ENCODE measurements at places on chromosomes 1 and 21.

GRCh38 chr1:41435570-41436178, 48.8 kb downstream of the EDN2 start:
- DNase-seq = no peak

- DNase-seq = no peak
Observed at GRCh38 chr1:224623310-224623714, 7.2 kb downstream of the CNIH3 start.

- DNase-seq = no peak
Observed at GRCh38 chr1:181595234-181595633, 111.9 kb downstream of the CACNA1E start.

DNA sequence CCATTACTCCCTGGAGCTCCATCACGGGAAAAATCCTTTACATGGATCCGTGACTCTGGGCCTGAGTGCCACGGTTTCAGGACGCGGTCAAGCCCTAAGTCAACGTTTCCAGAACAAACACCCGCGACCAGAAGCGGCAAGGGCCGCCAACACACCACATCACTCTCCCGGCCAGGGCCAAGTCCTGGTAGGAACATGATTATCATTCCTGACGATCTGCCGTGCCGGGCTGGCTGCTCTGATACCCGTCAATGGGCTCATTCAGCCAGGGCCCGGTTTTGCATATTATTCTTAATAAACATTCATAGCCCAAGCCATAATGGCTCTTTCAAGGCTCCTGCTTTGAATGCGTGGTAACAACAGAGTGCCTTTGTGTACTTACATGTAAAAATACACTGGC, 44.6 kb upstream of the SIM2 start:
- no peak for DNase-seq

- no peak for DNase-seq
Observed at GRCh38 chr1:162133566-162133965, 64.1 kb downstream of the NOS1AP start.

- no peak for DNase-seq
Observed at GRCh38 chr1:212792396-212792908, 758 bp downstream of the TATDN3 start.

- no peak for DNase-seq
Observed at GRCh38 chr1:168470901-168471431, 72.8 kb downstream of the XCL2 start.

DNA sequence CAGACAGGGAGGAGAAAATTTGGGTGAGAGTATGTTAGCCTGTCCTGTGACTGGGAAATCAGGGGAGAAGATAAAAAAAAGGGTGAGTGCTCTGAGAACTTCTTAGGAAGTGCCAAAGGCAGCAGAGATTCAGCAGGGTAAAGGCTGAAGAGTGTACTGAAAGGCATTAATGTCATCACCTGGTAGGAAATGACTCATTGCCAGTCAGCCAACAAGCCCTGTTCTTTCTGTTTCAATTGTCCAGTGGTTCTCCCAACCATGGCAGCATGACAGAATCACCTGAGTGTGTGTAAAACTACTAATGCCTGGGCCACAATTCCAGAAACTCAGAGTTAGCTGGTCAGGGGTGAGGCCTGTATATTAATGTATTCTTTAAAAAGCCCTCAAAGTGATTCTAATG, 83.5 kb downstream of the INTS7 start:
- DNase-seq = no peak

- DNase-seq = no peak
Observed at GRCh38 chr1:19731311-19731821, 66.7 kb downstream of the HTR6 start.

DNA sequence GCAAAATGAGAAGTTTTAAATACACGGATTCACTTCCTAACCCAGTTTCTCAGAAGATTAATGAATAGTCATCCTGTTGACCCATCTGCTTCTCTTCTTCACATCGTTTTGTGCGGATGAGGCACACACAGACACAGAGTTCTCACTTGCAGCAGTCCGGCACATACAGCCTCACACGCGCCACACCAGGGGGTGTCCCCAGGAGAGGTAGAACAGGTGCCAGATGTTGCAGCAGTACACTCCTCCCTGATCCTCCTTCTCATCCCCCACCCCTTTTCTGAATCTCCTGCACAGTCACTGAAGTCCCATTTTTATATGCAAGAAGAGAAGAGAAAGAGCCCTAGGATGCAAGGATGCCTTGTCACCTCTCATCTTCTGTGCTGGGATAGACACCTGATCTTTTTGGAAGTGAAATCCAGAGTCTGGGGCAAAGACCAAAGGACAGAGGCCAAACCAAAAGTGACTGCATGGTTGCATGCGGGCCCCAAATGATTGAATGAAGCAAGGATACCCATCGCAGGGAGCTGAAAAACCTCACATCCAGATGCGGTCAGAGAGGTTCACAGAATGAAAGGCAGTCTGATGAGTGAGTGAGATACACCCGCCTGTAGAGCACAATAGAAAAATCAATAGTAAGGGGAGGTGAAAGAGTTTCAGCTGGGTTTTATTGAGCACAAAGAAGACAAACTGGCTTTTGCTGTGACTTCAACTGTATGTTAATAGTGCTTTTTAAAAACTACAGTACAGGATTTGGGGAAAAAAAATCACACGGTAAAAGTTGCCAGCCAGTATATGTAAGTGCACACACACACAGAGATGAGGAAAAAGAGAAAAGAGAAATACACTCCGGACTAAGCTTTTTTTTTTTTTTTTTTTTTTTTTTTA, 28.9 kb downstream of the PBX1 start:
- DNase-seq = no peak

DNA sequence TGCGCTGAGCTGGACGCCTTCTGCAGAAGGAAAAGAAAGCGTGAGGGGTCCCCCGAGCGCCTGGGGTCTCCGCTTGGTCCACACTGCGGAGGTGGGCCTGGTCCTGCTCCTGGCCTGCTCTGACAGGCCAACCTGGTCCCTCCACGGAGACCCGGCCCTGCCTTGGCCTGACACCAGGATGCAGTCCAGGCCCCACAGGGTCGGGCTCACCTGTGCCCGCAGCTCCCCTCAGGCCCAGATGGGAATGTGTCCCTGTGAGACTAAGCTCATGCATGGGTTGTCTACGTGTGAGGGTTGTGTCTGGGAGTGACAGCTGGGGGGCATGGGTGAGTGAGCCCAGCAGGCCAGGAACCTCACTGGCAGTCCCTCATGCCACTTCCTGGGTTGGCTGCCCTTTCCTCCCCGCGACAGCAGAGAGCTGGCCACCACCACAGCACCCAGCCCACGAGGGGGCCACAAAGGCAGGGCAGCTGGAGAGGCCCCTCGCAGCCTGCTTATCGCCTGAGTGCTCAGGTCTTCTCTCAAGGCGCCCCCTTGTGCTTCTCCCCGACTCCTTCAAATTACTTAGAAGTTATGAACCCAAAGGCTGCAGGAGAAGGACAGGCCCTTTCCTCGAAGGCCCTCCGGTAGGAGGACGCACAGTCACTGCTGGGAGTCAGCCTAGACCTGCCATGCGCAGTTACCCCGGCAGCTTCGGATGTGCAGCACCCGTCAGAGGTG, 41.1 kb downstream of the SLC45A1 start:
- no peak for DNase-seq

DNA sequence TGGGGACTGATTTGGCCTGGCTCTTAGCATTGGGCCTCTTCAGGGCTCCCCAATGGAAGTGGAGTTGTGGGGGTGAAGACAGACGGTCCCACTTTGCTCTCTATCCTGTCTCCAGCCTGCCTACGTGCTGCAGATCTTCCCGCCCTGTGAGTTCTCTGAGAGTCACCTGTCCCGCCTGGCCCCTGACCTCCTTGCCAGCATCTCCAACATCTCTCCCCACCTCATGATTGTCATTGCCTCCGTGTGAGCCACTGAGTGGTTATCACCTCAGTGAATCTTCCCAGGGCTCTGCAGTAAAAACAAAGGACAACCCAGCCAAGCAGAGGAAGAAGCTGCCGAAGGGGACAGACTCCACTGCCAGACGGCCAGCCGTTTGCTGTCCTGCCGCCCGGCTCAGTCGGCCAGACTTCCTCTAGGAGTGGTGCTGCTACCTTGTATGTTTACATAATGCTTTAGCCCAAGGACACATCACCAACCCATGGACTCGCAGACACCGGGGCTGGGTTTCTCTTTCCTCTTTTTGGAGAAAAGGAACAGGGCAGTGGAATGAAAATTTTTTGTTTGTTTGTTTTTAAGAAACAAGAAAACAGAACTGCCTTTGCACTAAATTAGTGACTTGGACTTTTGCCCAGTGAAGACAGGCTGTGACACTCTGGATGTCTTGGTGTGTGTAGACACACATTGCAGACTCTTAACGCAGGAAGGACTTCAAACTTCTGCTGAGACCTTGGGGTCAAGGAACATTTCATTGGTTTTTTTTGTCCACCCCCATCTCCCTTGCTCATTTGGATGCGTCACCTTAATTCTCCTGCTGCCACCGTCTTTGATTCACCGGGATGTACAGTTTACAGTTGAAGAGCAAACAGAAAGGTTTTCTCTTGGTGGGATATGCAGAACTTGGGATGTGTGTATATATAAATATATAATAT, 36.5 kb downstream of the ZBTB17 start:
- no peak for DNase-seq

GRCh38 chr1:246856371-246856770, 75.4 kb downstream of the AHCTF1 start:
- no peak for DNase-seq

DNA sequence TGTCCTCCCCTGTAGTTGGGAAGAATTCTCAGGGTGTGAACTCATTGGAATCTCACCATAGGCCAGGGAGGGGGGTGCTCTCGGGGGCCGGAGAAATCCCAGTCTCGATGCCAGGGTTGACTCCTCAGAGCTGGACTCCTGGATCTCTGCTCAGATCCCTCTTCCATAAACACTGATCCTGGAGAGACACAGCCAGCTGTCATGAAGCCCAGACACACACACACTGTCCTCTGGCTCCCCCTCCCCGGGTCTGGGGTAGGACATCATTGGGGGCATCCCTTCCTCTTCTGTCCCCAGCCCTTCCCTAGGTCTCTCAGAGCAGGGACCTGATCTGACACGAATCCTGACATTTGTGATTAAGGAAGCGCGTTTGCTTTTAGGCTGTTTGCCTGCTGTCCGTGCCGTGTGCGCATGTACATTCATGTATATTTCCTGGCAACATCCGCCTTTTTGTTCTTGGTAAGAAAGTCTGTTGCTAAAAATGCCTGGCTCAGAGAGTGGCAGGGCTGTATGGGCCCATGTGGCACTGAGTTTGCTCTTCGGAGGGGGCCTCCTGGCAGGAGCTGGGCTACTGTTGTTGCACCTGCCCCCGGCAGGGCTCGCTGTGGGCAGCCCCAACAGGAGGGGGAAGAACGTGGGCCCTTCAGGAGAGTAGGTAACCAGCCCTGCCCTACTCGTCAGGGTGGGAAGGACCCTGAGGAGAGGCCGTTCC, 45.4 kb upstream of the SELENON start:
- DNase-seq = no peak

- no peak for DNase-seq
Observed at GRCh38 chr1:234869182-234870019, 259.2 kb downstream of the TOMM20 start.

GRCh38 chr1:20437640-20438039, 48.4 kb downstream of the CAMK2N1 start:
- DNase-seq = no peak
